ENCODE measurements at places on chromosomes 2 and 18. TPM values are rescaled to one million over a fixed set of nuclear protein-coding genes. Genes with fewer than 3 reads are reported as not detected.

DNA sequence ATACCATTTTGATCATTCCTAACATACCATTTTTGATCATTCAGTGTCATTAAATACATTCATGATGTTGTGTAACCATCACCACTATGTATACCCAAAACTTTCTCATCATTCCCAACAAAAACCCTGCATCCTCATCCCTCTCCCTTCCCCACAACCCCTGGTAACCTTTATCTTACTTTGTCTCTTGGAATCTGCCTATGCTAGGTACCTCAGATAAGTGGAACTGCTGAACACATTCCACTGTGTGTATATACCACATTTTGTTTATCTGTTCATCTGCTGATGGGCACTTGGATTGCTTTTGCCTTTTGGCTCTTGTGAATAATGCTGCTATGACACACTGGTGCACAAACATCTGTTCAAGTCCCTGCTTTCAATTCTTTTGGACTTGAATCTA is 83.8 kb upstream of the TFCP2L1 start:
- DNase-seq, result no peak

ERMN gene
- not detected for total RNA-seq

DNA sequence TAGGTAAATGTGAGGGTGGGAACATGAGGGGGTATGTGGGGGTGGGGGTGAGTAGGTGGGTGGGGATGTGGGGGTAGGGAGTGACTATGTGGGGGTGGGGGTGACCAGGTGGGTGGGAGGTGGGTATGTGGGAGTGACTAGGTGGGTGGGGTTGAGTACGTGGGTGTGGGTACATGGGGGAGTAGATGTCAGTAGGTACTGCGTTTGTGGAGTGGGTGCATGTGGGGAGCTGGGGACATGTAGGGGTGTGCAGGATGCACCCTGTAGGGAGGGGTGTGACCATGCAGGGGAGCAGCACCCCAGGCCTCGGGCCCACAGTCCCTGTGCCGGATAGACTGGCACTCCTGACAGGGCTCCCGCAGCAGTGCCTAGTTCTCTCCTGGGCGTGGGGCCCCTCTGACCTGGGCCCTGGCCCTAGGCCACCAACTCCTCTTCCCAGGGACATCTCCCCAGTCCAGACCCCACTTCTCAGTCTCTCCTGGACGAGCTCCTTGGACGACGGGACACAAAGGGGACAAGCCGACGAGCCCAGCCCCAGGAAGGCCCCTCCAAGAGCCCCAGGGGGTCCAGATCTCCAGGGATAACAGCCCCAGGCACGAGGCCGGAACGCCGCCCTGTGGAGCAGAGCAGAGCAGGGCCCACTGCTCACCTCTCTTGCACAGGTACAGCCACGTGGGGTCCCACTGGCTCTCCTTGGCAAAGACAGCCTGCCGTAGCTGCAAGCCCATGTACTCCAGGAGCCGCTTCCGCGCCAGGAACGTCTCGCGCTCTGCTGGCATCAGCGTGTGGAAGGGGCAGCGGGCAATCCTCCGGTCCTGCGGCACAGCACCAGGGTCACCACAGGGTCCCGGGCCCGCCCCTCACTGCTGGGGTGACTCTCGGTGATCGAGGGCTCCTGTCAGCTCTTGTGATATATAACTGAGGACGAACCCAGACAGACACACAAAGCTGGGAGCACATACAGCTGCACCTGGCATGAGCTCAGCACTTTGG is 58.2 kb downstream of the ANKMY1 start:
- no peak for DNase-seq

GRCh38 chr18:51522338-51522737 is 324.9 kb upstream of the MEX3C start:
- DNase-seq, result no peak

DNA sequence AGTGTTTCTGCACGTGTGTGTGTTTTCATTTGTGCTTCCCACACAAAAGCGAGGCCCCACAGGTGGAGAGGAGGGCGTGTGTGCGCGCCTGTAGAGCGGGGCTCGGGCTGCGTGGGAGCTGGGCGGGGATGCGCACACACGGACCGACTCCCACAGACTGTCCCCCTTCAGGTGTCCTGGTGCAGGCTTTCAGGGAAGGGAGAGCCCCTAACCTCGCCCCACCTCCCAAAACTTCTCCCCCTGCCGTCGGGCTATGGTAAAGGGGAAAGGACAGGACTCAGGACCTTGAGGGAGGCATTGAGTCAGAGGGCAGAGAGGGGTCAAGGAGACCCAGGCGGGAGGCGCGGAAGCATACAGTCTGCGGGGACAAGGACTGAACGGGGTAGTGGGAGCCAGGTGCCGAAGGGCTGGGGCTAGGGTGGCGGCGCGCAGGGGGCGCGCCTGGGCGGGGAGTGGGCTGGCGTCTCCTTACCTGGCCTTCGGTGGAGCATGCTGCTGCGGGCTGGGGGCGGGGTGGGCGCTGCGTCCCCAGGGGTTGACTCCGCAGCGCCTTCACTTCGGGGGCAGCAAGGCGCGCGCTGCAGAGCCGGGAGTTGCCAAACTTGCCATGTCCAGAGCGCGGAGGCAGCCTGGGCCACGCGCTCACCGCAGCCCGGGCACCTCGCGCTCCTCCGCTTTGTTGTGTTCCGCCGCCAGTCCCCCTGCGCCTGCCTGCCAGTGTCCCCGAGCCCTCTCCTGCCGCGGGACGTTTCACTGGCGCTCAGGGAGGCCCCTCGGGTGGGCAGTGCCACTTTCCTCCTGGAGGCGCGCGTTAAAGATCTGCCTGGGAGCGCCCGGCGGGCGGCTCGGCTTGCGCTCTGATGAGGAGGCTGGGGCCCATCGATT is 302.0 kb downstream of the NCKAP5 start:
- DNase-seq, result no peak

- no peak for DNase-seq
Measured at GRCh38 chr2:188931361-188931760, 42.8 kb upstream of the COL3A1 start.

CLEC4F gene
- total RNA-seq, result not detected

- no peak for DNase-seq
Measured at GRCh38 chr2:179876266-179876665, 14.9 kb upstream of the ZNF385B start.

TMEM131 gene
- 11.0 TPM for total RNA-seq

- peak; percentile 40 for DNase-seq
Measured at GRCh38 chr2:172461591-172462372, 34.4 kb downstream of the ITGA6 start.

TSPYL6 gene
- not detected for total RNA-seq

DNA sequence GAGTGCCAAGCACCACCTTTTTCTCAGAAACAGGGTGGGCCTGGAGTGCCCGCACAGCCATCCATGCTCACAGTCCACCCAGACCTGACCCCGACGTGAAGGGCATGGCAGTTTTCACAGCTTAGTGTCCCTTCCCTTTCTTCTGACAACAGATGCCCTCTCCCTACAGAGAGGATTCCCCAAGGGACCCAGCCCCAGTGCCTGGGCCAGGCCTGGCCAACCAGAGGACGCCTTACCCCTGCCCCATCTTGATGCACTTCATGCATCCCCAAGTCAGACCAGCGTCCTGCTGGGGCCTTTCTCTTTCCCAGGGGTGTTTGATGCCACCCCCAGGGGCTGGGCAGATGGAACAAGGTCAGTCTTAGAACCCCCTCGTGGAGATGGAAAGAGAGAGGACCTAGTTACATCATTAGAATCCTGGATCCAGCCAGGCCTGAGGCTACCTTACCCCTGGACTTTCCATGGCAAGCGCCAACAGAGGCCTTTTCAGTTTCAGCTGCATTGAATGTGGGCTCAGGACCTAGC is 3.8 kb downstream of the ANKMY1 start:
- DNase-seq, result no peak

ANKRD30B gene
- not detected for total RNA-seq

GRCh38 chr2:221997100-221997499 is 301.7 kb downstream of the PAX3 start:
- DNase-seq, result peak; percentile 88

DNA sequence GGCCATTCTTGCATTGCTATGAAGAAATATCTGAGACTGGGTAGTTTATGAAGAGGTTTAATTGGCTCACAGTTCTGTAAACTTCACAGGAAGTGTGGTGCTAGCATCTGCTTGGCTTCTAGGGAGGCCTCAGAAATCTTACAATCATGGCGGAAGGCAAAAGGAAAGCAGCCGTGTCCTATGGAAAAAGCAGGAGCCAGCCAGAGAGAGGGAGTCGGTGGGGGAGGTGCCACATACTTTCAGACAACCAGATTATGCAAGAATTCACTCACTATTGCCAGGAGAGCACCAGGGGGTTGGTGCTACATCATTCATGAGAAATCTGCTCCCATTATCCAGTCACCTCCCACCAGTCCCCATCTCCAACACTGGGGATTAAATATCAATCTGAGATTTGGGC is 64.1 kb downstream of the CPS1 start:
- DNase-seq, result no peak

- no peak for DNase-seq
Measured at GRCh38 chr2:236656721-236657120, 87.1 kb downstream of the ACKR3 start.

ANKRD29 gene
- total RNA-seq, result 0.17 TPM

GRCh38 chr2:39730276-39730675 is 48.8 kb downstream of the THUMPD2 start:
- DNase-seq, result no peak

GRCh38 chr2:64769392-64770044 is 115.8 kb upstream of the SERTAD2 start:
- peak; percentile 62 for DNase-seq

LAMA3 gene
- total RNA-seq, result 19.2 TPM

CHRND gene
- not detected for total RNA-seq

- no peak for DNase-seq
Measured at GRCh38 chr2:237962432-237963084, 4.3 kb upstream of the UBE2F start.

DNA sequence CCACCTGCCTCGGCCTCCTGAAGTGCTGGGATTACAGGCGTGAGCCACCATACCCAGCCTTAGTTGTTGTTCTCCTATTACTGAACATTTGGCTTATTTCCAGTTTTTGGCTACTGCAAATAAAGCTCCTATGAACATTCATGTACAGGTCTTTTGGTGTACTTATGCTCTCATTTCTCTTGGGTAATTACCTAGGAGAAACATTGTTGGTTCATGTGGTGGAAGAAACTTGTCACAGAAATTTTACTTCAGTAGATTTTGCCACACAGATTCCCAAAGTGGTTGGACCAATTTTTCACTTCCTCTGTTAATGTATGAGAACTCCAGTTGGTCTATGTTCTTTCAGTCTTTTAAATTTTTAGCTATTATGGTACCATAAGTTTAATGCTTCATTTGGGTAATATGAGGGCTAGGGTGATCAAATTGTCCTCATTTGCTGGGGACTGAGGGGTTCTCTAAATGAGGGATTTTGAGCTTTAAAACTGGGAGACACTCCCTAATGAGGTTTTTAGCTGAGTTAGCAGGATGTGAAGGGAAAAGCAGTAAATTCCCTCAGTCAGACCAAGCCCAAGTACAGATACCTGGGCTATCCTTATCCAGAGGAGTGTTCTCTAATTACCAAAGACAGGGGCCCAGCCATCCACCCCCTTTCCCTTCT is 33.9 kb downstream of the MTA3 start:
- DNase-seq, result no peak

EMX1 gene
- total RNA-seq, result 0.81 TPM

- DNase-seq, result peak; percentile 82
Measured at GRCh38 chr2:45009928-45010701, 863 bp upstream of the SIX2 start.

- no peak for DNase-seq
Measured at GRCh38 chr2:240819126-240819857, 727 bp downstream of the KIF1A start.

GRCh38 chr2:159737292-159737916 is 25.1 kb downstream of the MARCHF7 start:
- no peak for DNase-seq

DNA sequence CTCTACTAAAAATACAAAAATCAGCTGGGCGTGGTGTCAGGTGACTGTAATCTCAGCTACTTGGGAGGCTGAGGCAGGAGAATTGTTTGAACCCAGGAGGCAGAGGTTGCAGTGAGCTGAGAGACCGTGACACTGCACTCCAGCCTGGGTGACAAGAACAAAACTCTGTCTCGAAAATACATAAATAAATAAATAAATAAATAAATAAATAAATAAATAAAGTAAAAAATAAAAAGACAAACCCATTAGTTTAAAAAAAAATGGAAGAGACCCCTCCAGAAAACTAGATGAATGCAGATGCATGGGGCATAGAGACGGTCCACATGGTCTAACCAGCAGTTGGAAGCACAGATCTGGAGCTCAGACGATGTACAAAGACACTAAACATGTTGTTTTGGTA is 18.1 kb downstream of the TMEM163 start:
- no peak for DNase-seq

DNA sequence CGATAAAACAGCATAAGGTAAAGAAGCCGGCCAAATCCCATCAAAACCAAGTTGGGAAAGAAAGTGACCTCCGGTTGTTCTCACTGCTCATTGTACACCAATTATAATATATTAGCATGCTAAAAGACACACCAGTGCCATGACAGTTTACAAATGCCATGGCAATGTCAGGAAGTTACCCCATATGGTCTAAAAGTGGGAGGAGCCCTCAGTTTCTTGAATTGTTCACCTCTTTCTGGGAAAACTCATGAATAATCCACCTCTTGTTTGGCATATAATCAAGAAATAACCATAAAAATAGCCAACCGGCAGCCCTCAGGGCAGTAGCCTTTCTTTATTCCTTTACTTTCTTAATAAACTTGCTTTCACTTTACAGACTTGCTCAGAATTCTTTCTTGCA is 544.9 kb upstream of the SETBP1 start:
- no peak for DNase-seq

LAMA1 gene
- total RNA-seq, result 38.2 TPM

NETO1 gene
- 8.1 TPM for total RNA-seq

GRCh38 chr2:74688881-74689280 is 34.8 kb downstream of the SEMA4F start:
- no peak for DNase-seq

GRCh38 chr2:193141-193671 is 70.6 kb downstream of the SH3YL1 start:
- no peak for DNase-seq

DNA sequence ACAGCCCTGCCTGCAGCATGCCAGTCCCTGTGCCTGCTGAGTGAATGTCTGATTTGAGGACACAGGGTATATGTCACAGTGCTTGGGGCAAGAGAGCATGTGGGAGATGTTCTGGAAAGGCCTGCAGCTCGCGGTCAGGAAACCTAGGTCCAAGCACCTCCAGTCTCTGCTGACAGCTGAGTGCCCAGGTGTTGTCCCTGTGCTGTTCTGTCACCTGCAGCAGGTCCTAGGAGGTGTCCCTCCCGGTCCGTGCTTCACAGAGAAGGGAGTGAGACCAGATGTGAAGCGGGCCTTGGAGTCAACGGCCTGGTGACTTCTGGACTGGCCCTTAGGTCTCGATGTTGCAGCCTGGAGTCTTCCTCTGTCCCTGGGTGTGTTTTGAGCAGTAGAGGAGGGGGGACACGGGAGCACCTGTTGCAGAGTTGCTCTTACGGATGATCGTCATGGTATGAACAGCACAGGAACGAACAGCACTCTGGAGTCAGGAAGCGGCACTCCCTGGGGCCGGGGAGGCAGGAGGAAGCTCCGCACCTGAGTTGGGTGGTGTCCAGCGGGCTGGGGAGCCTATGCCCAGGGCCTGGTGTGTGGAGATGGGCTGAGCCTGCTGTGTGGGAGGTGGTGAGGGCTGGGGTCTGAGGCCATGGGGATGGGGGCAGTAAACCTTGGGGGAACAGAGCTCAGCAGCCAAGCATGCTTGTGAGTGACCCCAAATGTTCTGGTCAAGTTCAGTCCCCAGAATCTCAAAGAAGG is 21.6 kb upstream of the ARHGEF4 start:
- DNase-seq, result no peak

RTN4 gene
- total RNA-seq, result 184 TPM

Measured in Caki2 (cell line).